ENCODE measurements at places on chromosomes 2 and 18.

DNA sequence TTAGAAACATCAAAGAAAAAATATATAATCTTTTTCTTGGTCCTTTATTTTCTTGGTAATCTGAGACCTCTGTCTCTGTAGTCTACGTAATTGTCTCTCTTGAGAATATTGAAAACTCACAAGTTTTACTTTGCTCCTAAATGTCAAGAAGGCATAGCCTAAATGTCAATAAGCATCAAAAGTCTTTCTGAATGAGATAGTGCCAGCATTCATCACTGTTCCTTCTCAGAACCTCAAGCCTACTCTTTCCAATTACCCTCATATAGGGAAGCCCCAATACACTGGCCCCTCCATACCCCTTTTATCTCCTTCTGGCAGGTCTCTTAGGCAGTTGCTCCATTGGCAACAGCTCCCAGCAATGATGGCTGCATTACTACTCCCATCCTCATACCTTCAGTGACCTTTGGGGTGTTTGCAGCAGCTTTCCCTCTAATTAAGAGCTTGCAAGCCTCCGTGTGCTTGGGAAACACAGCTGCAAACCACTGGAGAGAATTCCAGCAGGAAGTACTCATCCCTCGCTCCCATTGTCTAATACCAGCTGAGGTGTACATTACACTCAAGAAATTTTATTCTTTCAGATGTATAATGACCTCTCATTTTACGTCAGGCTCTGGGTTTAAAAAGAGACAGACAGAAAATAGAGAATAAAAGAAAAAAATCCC, 95.8 kb downstream of the KYNU start:
- no peak for DNase-seq

DNA sequence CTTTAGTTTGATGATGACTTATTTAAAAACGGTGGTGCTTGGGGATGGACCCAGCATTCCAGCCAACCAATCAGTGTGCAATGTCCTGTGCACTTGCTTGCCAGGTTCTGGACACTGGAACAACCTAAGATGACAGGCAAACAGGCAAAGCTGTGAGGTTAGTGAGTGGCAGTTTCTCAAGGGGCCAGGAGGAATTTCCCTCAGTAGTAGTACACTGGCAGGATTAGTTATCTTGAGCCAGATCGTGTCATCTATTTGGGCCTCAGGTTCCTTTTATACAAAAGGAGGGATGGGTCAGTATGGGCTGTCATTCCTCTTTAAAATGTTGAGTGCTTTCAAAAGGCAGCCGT, 26.6 kb downstream of the MAP4K4 start:
- DNase-seq, result no peak

DNA sequence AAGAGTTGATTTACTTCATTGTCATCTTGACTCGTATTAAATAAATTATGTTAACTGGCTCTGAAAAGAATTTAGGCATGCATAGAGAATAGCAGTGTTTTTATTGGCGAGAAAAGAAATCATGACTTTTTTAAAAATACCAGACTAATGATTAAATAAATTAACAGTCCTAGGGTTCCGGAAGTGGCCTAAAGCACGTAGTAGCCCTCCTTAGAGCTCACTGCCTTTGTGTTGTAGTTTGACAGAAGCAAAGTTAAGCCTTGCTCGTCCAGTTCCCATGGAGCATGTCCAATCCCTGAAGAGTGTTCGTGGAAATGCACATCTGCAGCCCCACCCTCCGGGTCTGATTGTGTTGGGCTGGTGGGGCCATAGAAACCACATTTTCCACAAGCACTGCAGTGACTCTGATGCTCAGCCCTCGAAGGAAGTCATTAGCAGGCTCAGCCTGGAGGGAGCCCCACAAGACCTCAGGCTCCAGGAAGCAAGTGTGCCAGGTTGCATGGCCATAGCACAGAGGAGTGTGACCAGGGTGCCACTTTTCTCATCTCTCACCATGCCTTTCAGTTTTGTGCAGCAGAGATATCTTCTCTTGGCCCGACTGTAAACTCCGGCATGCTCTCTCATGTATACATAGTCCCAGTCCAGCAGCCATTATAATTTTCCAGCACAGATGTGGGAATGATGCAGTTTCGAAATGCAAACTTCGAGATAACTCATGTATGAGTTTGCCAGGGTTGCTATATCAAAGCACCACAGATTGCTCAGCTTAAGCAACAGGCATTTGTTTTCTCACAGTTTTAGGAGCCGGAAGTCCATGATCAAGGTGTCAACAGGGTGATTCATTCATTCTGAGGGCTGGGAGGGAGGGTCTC, 188.6 kb upstream of the SH3BP4 start:
- no peak for DNase-seq

- DNase-seq, result no peak
These were observed 18.8 kb downstream of the CDH7 start for GRCh38 chr18:65769652-65770051.

DNA sequence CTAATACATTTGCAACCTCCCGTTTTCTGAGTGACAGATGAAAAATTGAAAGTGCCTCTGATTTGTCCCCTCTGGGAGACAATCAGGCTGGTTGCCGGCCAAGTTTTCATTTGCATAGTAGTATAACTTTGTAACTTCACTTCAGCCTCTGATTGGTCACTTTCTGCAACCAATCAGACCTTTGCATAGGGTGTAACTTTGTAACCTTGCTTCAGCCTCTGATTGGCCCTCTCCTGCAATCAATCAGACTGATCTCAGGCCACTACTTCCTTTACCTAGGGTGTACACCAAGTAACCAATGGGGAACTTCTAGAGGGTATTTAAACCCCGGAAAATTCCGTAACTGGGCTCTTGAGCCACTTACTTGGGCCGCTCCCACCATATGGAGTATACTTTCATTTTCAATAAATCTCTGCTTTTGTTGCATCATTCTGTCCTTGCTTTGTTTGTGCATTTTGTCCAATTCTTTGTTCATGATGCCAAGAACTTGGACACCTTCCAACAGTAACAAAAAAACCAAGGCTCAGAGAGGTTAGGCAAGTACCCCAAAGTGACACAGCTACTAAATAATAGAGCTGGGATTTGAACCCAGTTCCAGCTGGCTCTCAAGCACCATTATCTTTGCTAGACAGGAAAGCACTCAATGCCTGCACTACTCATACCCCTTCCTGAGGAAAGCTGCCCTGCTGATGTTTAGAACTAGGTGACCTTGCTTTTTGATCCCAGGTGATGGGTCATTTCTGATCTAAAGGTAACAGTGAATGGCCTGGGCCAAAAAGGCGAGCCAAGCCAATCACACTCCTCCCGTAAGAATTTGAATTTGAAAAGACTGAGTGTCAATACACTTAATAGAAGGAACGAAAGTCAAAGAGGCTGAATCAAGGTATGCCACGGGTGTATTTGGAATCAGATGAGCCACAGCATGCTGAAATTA, 10.9 kb upstream of the MYOM1 start:
- DNase-seq, result no peak

- no peak for DNase-seq
These were observed 64.4 kb downstream of the IL1R2 start for GRCh38 chr2:102056079-102056581.

- DNase-seq, result no peak
These were observed 60.1 kb downstream of the ITGB6 start for GRCh38 chr2:160139991-160140390.

GRCh38 chr18:49997558-49997957, 184.2 kb upstream of the ACAA2 start:
- DNase-seq, result no peak

GRCh38 chr2:122101319-122101718, 345.9 kb downstream of the TSN start:
- no peak for DNase-seq

GRCh38 chr18:32096946-32097345, 5.3 kb downstream of the RNF138 start:
- no peak for DNase-seq

DNA sequence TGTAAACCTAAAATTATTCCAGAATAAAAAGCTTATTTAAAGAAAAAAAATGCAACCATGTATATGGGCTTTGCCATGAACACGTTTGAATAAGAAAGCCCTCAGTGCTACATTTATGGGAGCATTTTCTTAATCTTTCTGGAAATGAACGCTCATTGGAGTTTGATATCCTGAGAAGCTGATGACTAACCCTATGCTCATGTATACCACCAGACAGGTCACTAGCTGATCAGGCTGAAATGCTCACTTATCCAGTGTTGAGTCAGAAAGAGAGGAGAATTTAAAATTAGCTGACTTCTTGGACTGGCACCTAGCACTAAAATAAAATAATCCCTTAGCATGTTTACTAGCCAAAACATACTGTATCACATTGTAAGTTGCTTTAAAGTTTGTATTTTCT, 254.9 kb upstream of the SIX3 start:
- DNase-seq, result no peak

All from NCI-H774 (cell line).